Activated T-cell treated with anti-CD3 and anti-CD28 coated beads, Interleukin-2, amount 50 U/mL, for 72 hours (primary cell): ENCODE measurements at places on chromosomes 11 and 22.

GRCh38 chr22:42683578-42684283 lies 34.5 kb upstream of the CYB5R3 start:
- DNase-seq, result no peak

DNA sequence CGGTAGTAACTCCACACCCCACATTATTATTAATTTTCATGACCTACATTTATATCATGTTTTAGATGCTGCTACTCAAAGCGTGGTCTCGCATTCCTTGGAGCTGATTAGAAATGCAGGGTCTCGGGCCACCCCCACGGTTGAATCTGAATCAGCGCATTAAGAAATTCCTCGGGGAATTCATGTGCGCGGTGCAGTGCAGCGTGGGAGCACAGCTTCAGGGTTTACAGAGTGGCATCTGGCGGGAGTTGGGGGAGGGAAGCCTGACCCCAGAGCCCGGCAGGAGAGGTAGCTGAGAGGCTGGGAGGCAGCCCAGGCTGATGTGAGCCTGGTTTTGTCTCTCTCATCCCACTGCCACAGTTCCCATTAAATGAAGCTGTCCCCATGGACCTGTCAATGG lies 48.1 kb upstream of the DAGLA start:
- DNase-seq, result no peak

DNA sequence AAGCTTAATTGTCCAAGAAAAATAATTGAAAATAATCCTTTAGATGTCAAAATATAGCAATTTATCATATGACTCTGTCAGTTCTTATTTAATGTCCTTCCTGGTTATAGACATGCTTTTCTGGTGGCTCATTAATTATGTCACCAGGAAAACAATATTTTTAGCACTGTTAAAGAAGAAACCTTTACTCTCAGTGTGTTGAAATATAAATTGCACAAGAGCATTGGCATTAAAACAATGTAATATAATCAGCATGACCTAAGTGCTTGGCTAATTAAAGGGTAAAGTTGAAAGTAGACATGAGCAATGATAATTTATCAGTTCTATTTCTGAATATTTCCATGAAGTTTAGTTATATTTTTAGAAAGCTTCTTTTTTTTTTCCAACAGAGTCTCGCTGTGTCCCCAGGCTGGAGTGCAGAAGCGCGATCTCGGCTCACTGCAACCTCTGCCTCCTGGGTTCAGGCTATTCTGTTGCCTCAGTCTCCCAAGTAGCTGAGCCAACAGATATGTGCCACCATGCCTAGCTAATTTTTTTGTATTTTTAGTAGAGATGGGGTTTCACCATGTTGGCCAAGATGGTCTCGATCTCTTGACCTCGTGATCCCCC lies 232.3 kb downstream of the JRKL start:
- no peak for DNase-seq

DNA sequence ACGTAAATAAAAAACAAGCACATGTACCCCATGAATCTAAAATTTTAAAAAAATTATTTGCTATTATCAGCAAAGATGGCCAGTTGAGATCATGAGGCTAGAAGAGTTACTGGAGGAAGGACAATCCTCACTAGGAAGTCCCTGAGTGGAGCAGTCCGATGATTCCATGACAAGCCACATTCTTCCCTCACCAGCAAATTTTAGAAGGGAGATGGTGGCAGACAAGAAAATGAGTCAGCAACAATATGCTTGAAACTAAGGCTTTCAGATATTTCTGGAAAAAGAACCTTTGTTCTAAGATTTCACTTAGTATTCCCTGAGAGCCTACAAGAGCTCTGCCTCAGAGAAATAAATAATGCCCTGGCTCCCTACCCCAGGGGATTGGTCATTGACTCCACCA lies 34.9 kb downstream of the P4HA3 start:
- no peak for DNase-seq

DNA sequence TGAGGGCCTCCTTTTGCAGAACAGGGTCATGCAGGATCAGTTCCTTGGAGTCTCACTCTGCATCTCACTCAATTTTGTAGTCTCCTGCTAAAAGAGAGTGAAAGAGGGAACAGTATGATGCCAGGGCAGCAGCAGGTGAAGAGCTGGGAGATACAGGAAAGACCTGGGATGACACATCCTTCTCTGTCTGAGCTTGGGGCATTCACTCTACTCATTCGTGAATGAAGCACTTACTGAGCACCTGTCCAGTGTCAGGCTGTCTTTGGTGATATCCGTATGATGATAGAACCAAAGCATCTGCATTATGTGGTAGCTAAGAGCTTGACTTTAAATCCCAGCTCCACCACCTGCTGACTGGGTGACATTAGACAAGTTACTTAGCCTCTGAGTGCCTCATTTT lies 14.4 kb downstream of the SREBF2 start:
- DNase-seq, result no peak

GRCh38 chr11:59710136-59710847 lies 3.4 kb downstream of the OR10V1 start:
- no peak for DNase-seq

GRCh38 chr11:33419924-33420323 lies 162.7 kb downstream of the HIPK3 start:
- no peak for DNase-seq

- DNase-seq, result no peak
Observed at GRCh38 chr11:116460156-116460920, 312.4 kb downstream of the BUD13 start.

- no peak for DNase-seq
Observed at GRCh38 chr22:50688448-50688847, 15.8 kb downstream of the SHANK3 start.

GRCh38 chr11:5246772-5247471 lies 2.7 kb downstream of the HBG1 start:
- DNase-seq, result no peak

GRCh38 chr11:109902764-109903433 lies 190.3 kb upstream of the ZC3H12C start:
- no peak for DNase-seq

DNA sequence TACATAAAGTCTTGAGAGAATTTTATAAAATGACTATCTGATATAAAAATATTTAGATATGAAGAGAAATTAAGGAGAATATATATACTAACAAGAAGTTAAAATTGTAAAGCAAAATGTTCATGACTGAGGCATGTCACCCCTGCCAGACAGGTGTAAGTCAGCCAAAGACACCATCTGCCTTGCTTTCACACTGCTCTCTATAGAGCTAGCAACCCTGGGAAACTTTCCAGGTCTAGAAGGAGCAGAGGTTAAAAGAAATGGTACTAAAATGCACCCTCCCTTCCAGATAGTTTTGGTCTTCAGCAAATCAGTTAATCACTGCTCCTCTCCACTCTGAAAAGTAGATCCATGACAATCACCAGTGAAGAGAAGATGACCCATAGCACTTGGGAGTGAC lies 16.5 kb downstream of the PPP2R1B start:
- no peak for DNase-seq

GRCh38 chr11:46410021-46410420 lies 18.4 kb upstream of the CHRM4 start:
- DNase-seq, result no peak

DNA sequence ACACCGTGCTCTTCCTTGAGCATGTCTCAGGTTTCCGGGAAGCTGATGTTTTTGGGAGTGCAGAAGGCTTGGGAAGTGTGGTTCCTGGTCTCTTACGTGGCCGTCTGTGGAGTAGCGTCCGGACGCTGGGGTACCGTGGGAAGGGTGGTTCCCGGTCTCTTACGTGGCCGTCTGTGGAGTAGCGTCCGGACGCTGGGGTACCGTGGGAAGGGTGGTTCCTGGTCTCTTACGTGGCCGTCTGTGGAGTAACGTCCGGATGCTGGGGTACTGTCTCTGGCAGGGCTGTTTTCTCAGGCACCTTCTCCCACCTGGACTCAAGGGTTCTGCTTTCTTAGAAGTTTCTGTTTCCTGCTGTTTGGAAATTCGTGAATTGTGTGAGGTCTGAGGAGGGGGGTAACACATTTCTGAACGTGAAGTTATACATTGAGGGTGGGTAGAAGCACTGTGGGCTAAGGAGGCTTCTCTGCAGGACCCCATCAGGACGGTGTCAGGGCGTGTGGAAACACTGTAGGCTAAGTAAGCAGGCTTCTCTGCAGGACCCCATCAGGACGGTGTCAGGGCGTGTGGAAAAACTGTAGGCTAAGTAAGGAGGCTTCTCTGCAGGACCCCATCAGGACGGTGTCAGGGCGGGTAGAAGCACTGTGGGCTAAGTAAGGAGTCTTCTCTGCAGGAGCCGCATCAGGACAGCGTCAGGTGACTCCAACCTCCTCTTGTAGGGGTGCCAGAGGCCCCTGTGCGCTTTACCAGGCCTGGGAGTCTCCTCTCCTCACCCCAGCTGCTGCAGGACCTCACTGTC lies 5.3 kb upstream of the IFITM3 start:
- no peak for DNase-seq

DNA sequence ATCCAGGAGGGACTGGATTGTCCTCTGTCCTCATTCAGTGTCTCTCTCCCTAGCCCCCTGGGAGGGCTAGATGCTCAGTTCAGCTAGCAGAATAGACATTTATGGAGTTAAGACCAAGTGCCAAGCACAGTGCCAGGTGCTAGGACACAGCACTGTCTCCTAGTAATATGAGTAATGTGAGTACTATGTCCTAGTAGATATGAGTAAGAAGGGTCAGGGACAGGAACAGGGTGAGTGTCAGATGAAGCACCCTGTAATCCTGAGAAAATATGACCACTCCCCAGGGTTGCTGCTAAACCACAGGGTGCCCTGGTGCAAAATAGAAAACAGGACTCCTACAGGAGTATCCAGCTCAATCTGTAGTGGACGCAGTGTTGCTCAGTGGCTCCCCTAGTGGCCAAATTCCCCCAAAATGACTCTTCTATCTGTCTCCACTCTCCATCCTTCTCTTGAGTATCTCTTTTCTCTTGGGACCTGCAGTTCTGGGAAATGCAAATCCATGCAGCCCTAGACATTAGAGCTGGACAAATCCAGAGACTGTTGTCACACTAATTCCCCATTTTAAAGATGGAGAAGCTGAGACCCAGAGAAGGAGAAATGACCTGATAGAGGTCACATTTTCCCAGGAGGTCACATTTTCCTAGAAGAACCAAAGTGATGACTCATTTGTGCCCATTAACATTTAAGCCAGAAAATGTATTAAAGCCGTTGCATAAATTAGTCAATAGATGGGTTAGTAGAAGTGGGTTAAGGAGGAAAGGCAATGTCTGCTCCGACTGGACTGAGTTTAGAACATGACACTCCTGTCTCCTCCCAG lies 214.3 kb downstream of the NXPE2 start:
- DNase-seq, result peak; percentile 4

DNA sequence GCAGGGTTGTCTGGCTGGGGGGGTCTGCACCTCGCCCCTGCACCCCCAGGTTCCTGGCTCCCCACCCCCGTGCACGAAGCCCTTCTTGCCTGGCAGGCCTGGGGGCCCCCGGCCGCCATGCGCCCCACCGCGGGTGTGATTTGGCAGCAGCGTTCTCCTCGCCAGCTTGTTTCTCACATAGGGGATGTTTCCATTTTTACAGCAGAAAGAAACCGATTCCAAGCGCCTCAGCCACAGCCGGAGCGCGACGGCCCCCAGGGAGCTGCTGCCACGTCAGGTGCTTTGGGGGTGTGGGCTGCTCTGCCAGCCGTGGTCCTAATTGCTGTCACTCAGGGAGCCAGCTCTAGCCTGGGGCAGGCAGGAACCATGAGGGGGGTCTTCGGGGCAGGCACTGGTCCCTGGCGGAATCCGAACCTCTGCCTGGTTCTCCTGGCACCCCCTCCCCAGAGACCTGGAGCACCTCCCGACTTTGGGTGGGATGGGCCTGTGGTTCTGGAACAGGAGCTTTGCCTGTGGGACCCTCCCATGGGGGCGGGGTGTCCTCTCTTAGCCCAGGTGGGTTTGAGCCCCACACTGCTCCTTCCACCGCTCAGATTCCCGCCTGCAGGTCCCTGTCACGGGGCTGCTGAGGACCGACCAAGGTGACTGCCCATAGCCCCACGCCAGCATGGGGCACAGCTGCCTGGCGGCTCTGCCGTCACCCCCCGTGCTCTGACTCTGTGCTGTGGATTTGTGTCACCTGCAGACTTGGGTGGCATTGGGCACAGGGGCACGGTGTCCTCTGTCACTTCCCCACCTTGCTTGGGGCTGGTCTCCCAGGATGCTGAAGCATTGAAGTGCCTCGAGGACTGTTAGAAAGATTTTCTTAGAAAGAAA lies 54.0 kb downstream of the RTN4R start:
- DNase-seq, result no peak

DNA sequence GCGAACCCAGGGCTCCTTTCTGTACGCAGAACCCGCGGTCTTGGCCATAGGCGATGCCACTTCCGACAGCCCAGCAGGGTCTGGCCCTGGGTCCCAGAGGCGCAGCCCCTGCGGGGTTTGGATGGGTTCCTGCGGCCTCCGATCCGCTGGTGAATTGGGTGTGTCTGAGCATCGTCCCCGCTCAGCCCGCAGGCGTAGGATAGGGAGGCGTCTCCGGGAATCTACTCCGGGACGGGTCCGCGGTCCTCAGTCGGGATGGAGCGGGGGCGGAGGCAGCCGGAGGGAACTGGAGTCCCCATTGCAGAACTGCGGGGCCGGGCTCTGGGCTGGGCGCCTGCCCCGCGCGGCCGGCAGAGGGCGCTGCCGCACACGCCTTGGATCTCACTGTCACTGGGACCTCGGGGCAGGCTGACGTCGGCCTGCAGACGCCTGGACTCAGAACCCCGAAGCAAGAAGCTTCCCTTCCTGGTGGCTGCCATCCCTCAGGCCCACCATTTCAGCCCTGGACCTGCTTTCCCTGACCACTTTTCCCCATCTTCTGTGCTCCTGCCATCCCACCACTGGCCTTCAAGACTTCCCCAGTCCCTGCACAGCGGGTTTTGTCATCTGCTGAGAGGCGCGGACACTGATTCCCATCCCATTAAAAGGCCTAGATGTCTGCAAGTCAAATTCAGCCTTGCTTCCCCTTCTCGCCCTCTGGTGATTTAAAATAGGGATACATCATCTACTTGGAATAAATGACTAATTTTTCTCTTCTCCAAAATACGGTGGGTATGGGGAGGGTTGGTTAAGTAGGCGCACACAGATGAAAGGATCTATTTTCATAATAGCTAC lies 38.3 kb upstream of the CREB3L1 start:
- peak; percentile 94 for DNase-seq

- DNase-seq, result no peak
Observed at GRCh38 chr11:65452806-65453490, 30.4 kb downstream of the NEAT1 start.

GRCh38 chr11:121651257-121651605 lies 198.5 kb upstream of the SORL1-AS1 start:
- DNase-seq, result no peak

- DNase-seq, result no peak
Observed at GRCh38 chr11:76077575-76078150, 128.6 kb downstream of the WNT11 start.

- no peak for DNase-seq
Observed at GRCh38 chr11:45322891-45323600, 36.9 kb upstream of the SYT13 start.

- DNase-seq, result no peak
Observed at GRCh38 chr11:11592146-11592684, 29.6 kb downstream of the GALNT18 start.

GRCh38 chr22:48784701-48785503 lies 1042.8 kb downstream of the BRD1 start:
- DNase-seq, result no peak

DNA sequence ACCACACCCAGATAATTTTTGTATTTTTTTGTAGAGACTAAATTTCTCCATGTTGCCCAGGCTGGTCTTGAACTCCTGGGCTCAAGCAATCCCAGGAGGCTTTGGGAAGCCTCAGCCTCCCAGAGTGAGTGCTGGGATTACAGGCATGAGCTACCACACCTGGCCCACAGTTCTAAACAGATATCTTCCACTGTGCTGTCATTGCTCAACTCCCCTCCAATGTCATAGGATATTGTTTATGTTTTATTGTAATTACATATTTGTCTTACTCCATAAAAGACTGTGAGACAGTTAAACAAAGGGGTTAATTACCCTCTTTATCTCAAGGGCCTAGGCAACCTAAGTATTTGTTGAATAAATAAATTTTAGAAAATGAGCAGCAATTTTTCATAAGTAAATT lies 204.2 kb downstream of the GRM5 start:
- DNase-seq, result no peak
